Cortex of kidney (tissue), 1 donor: ENCODE measurements at places on chromosomes 2 and 18.

DNA sequence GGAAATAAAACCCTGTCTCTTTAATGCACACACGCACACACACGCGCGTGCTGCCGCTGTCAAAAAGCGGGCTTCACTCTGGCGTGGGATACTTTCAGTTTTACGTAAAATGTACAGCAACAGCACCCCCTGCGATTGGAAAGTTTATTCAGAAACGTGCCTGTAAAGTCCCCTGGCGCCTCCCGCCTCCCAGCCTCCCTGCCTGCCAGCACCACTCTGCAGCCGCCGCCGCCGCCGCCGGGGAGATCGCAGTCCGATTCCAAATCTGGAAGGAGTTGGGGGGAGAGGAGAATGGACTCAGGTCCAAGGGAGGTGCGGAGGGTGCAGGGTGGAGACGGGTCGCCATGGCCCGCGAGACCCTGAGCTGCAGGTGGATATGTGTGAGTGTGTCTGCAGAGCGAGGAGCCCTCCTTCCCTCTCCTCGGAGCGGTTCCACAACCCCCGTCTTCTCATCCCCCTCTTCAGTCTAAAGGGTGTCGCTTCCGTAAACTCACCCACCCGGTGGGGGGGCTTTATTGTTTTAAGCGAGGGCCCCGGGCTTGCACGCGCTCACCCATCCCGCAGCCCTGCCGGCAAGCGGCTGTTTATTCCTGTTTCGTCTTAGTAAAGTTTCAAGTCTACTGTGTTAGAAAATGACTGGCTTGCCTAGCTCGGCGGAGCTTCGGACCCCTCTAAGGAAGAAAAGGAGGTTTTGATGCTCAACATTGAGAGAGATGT is 1.8 kb upstream of the BCL11A start:
- no peak for DNase-seq

DNA sequence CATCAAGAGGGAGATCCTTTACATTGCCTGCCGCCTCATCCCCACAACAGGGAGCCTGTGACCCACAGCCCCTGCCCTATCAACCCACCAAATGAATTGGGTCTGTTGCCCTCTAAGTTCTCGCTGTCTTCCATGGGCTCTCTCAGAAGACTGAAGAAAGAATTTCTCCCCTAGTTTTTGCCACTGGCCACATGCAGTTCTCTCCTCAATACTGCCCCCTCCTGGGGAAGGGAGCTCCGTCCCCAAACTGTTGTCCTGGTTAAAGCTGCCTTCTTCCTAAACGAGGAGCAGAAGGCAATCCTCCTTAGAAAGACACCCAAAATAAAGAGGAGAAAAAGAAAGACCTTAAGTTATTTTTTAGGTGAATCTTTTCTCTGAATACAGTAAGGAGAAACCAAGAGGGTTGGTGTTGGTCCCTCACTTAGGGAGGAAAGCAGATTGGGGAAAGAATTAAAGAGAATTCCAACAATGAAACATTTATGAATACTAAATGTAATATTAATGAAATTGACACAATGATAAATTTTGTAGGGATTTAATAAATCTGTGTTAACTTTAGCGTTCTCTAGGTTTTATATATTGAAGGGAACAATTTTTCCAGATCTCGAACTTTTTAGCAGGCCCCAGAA is 31.1 kb upstream of the SATB2 start:
- DNase-seq: no peak

DNA sequence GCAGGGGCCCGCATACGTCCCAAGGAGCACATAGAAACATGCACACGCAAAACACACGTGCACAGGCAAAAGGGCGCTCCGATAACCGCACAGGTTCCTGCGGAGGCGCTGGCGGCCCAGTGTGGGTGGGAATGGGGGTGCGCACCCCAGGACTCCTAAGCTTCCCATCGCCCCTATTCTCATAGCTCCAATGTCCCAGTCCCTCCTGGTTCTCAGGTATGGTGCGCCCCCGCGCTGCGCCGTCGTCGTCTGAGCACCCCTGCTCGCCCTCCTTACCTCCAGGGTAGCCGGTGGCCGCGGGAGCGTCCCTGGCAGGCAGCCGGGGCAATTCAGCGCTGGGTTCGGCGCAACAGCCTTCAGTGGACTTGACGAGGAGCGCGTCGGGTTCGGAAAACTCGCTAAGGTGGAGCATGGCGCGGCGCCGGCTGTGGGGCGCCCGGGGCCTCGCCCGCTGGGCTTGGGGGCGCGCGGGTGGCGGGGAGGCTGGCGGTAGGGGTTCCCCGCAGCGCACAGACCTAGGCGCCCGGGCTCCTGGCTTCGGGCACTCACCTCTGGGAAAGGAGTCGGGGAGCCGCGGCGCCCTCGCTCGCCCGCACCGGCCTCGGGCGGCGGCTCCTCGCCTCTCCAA is 328 bp downstream of the EGR4 start:
- no peak for DNase-seq

GRCh38 chr2:88627856-88628570 is 749 bp upstream of the EIF2AK3 start:
- DNase-seq: no peak

DNA sequence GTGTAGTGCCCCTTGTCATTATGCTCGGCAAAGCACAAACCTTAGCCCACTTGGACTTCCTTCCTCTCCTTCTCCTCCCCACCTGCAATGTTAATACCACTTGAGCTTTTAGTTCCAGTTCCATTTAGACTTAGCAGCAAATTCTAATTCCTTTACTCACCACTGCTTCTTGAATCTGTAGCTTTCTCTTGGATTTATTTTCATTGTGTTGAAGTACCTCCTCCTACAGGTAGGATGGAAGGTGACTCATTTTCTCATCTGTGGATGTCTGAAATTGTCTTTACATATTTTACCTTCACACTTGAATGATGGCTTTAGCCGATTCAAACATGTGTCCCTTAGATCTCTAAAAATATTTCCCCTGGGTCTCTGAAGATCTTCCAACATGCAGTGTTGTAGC is 32.8 kb upstream of the BIN1 start:
- DNase-seq: no peak
